Activated CD4-positive, alpha-beta T cell treated with anti-CD3 and anti-CD28 coated beads for 4 hours (primary cell): ENCODE measurements at places on chromosomes 7 and 10.

- no peak for DNase-seq
These were observed 2.4 kb downstream of the OTUD1 start for GRCh38 chr10:23441251-23441650.

- DNase-seq: no peak
These were observed 81.6 kb upstream of the SP4 start for GRCh38 chr7:21346297-21346696.

GRCh38 chr7:129471402-129471827 is 30.9 kb upstream of the SMKR1 start:
- DNase-seq: no peak

DNA sequence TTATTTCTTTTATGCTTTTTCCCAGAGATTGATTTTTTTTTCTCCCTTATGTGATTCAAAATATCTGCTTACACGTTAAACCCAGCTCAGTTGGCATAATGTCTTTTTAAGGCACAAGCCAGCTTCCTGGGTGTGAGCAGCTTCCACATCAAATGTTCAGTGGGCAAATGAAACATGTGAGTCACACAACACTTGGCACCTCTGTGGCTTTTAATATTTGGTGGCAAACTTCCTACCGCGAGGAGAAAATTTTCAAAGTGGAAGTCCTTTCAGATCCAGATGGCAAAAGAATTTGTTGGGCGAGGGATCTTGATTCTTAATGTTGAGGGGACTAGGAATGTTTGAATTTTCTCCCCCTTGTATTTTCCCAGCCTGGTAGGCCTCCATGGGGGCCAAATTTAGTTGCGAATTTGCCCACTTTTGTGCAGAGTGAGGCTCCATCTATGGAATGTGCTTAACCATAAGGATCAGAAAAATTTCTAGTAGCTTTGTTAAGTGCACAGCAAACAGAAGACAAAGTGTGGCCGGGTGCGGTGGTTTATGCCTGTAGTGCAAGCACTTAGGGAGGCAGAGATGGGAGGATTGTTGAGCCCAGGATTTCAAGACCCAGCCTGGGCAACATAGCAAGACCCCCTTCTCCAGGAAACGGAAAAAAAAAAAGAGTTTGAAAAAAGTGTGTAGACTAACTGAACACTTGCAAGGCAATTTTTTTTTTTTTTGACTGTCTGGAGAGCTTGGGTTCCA is 31.0 kb downstream of the CUX1 start:
- DNase-seq: no peak

- DNase-seq: no peak
These were observed 152.8 kb downstream of the SGMS1 start for GRCh38 chr10:50470798-50471582.

DNA sequence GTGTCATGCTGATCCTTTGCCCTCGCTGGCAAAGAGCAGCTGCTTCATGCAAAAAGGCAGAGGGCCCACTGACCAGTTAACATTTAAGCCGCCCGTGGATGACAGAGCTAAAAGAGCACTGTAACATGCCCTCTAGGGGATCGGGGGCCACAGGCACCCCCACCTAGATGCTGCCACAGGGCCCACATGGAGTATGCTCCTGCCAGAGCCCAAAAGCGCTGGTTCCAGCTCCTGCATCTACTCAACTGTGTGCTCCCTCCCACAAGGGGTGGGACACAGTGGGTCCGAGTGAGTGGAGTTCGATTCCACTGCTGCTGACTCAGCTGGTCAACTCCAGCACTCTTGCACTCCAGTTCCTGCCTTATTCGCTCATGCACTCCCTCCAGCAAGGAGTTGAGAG is 199.8 kb upstream of the CNTNAP2 start:
- no peak for DNase-seq

DNA sequence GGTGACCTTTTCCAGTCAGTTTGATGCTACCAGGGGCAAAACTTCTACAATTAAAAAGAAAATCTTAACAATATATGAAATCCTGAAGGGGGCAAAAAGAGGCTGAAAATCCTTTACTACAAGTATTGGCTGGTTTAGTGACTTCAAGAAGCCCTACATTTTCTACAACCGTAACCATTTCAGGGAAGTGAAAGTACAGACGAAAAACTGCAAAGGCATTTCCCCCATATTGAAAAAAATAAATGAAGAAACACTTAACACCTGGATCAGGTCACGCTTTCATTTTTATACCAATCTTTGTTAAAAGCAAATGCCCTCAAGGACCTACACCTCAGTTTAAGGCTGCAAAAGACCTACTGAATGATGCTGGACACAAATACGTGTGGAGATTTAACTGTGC is 38.6 kb downstream of the IL6 start:
- no peak for DNase-seq

GRCh38 chr10:114406455-114406854 is 2.2 kb upstream of the AFAP1L2 start:
- no peak for DNase-seq

GRCh38 chr10:22345301-22346095 is at the start of gene SPAG6:
TSS of gene SPAG6 (plus strand) at chr10:22345496. CDS start at chr10:22345612, 116 bp downstream.
- DNase-seq: peak; percentile 30

- peak; percentile 4 for DNase-seq
These were observed 3.6 kb downstream of the NXPH1 start for GRCh38 chr7:8436965-8437364.

DNA sequence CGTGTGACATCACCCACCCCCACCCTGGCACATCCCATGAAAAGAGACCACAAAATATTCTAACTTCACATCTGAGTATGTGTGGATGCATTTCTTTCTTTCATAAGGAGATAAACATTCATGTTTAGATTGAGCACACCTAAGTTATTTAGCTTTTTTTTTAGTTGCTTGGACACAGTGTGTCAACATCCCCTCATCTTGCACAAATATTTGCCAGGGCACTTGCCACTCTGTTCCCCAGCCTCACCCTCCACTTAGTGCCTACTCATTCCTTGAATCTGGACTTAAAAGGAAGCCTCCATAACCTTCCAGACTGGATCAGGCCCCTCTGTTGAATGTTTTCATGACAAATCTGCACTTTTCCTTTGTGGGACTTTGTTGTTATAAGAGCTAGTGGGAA is 338.9 kb upstream of the IGFBP3 start:
- DNase-seq: no peak

DNA sequence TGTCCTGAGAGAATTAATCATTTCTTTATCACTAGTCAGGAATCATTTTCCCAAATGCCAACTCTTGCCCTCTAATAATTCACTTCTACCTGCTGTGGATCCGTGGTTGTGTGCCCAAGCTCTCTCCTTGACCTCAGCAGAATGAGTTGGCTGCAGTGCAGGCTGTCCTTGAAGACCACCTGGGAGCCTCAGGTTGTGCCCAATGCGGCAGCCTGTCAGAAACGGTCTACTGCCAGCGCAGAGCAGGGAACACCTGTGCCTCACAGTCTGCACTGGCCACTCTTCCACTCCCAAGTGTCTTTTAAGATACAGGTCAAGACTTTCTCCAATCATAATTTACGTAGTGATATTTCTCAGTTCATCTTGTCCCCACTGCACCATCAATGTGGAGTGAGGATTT is 246.0 kb upstream of the PHF14 start:
- no peak for DNase-seq

DNA sequence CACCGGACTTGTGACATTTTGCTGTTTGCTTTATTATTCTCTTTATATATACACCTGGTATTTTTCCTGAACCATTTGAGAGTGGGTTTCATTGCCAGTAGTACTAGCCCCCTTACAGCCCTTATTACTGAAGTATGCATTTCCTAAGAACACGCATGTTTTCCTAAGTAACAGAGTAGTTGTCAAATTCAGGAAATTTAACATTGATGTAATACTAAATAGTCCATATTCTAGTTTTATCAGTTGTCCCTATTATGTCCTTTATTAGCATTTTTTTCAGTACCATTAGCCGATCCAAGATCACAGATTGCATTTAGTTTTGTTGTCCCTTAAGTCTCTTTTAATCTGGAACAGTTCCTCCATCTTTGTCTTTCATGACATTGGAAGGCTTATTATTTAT is 8.0 kb downstream of the KMT2E start:
- no peak for DNase-seq

DNA sequence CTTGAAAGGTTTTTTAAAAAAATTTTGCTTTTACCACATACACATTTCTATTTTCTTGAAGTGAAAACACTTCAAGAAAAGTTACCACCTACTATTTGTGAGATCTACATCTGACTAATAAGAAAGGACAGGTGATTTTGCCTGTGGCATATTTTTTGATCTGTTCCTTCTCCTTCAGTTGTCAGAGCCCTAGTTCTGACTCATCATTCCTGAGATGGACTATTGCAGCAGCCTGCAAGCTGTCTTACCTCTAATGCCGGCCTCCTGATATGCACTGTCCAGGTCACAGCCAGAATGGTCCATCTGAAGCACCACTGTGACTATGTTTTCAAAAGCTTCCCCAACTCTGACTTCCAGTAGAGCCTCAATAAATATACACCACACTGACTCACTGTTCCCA is 28.2 kb upstream of the ANK3 start:
- DNase-seq: no peak

DNA sequence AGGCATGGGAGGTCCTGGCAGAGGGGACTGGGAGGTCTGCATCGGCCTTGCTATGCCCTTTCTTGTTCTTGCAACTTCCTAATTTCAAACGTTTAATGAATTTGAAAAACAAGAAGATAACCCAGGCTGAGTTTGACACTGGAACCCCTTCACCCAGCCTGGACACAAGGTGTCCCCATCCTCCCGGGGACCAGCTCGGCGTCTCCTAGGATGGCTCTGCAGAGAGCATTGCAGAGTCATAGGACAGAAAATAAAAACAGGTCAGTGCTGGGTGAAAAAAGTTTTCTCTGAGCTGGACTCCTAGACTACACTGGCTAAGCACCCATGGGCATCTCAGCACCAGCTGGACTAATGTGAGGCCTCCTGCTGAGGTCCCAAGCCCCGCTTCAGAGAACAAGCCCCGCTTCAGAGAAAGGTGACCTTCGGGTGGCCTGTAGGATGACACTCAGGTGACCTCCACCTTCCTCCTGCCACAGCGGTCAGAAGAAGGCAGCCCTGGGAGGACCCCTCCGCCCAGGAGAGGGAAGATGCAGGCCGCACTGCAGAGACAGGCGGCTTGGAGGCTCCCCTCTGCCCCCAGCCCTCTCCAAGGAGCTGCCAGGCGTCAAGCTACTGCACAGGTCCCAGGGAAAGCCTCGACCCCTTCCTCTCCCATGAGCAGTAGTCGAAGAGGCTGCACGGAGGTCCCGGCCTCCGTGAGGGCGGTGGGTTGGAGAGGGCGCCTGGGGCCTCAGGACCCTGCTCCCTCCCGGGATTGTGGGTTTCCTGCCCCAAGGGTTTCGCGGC is 9.3 kb upstream of the UNCX start:
- DNase-seq: no peak

DNA sequence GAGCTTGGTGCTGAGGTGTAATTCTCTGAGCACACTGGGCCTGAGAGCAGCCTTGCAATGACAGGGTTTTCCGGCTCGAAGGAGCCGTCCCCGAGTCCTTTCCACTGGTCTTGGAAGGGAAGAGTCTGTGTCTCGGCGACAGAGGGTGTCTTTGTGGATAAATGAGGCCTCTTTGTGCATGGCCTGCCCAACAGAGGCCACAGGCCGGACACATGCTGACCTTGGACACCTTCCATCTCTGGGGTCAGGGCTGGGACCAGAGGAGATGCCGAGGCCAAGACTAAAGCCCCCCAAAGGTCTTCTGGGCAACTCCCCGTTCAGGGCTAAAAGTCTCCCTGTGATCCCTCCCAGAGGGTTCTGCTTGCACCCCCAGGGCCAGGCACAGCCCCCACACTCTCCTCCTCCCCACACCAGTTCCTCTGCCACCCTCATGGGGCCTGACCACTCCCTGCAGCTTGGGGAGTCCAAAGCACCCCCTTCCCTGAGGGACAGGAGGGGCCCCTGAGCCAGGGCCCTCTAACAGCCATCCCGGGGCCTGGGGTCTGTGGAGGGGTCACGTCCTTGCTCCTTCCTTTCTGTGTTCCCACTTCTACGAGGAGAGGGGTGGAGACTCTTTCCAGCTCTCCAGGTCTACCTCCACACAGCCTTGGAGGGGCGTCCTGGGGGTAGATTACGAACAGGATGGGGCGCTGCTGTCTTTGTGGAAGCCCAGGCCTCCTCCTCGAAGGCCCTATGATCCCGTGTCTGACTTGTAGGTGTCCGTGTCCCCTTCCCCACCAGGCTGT is 130.6 kb upstream of the FAM20C start:
- no peak for DNase-seq

GRCh38 chr7:74176555-74176954 is 2.4 kb downstream of the EIF4H start:
- no peak for DNase-seq

DNA sequence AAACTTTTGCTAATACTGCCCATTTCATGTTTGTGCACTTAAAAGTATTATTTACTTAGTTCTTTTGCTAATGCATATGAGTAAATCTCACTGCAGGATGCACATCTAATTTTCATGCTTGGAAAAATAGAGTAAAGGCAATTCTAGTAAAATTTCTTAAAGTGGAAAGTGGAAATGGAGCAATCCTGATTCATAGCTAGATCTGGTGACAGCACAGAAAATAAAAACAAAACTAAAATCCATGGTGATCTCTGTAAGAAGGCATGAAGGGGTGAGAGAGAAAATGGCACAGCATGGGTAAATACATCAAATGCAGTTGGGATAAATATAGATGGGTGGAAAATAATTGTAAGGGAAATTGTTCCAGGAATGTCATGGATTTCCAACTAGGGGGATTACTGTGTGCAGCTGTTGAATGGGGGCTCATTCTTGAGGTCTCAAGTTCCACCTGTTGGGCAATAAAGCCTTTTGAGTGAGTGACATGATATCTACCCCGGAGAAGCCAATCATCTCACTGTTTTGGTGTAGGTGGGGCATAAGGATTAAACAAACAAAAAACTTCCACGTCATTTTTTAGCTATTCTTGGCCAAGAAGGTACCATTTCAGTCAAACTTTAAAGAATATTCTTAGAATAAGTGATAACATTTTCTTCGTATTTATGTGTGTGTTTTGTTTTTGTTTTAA is 1.7 kb upstream of the MCU start:
- DNase-seq: no peak

DNA sequence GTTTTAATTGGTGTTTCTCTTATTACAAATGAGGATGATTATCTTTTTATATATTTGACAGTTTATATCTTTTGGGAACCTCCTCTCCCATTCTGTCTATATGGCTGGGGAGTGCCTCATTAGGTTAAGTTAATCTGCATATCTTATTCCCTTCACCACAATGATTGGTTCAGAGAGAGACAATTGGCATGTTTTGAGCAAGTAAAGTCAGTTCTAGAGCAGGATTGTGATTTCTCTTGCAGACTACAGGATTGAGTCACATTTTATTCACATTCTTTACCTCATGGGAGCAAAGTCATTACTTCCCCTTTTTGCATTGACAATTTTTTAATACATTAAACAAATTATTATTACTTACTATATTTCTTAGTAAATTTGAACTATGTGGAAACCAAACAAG is 345.6 kb downstream of the MDFIC start:
- DNase-seq: no peak

GRCh38 chr10:79979310-79979975 is 30.5 kb upstream of the SFTPD start:
- no peak for DNase-seq

GRCh38 chr7:47028284-47028683 is 553.6 kb downstream of the TNS3 start:
- DNase-seq: no peak

DNA sequence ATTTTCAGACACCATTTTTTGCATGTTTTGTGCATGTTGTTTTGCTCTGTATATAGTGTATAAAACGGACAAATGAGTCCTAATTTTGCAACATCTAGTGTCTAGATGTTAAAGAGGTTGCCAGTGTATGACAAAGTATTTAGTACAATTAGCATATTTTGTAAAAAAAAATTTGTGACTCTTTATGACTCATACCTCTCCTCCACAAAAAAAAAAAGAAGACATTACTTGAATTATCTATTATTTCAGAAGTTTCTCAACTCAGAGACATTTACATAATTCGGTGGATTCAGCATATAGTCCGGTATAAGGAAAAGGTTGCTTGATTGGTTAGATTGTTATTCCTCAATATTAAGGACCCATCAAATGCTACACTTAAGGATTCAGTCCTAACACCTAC is 26.0 kb downstream of the NUP42 start:
- no peak for DNase-seq
